ENCODE measurements at places on chromosomes 7 and 10.

DNA sequence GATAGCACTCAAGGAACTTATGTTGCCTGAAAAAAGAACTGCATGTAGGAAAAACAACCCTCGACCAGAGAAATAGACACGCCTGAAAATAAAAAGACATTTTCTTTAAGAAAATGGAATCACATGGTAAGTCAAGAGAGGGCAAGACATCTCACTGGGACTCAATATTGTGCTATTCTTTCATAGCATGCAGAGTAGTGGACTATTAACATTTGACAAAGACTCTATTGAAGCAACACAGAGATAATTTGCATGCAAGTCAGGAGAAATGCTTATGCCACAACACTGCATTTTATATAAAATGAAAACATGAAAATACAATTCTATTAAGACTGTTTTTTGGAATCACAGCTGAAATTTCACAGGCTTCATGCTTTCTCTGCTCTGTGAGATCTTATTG lies 77.9 kb upstream of the RHOBTB1 start:
- DNase-seq: no peak

GRCh38 chr7:66768865-66769832 lies 28.6 kb downstream of the RABGEF1 start:
- DNase-seq: no peak

DNA sequence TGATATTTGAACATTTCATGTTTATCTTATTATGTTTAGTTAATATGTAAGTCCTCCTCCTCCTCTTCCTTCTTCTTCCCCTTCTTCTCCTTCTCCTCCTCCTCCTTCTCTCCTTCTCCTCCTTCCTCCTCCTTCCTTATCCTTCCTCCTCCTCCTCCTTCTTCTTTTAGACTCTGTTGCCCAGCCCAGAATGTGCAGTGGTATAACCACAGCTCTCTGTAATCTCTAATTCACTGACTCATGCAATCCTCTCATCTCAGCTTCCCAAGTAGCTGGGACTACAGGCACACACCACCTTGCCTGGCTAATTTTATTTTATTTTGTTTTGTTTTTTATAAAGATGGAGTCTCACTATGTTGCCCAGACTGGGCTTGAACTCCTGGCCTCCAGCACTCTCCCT lies 83.4 kb upstream of the ODAD2 start:
- DNase-seq: no peak

- no peak for DNase-seq
Observed at GRCh38 chr10:33410096-33410859, 75.8 kb upstream of the NRP1 start.

DNA sequence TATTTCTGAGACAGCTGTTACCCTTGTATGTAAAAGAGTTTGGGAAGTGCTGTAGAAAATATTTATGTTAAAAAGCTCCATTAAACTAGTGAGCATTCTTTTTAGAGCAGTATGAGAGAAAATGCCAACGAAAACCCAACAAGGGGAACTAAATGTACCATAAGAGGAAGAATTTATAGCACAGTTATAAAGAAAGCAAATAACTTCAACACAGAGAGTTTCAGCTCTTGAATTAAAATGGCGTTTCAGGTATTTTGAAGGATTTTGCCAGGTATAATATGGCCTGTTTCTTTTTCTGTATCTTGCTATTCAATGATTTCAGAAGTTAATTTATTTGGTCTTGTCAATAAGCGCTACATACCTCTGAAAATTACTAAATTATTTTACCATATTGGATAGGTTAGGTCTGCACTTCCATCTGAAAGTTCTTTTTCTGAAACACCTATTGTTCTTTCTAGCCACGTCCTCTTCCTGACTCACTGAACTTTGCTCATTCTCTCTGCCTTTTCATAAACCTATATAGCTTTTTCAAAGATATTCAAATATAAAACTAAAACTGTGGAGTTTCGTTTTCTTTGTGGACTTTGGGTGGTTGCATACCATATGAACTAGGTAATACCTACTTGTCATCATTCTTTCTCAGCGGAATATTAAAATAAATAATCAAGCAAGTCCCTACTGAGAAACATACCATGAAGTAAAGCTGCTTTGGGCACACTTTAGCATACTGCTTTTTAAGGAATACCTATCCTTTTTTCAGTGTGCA lies 136.1 kb downstream of the SEMA3A start:
- DNase-seq: no peak

- DNase-seq: peak; percentile 35
Observed at GRCh38 chr7:22123139-22123538, 177.4 kb upstream of the CDCA7L start.

DNA sequence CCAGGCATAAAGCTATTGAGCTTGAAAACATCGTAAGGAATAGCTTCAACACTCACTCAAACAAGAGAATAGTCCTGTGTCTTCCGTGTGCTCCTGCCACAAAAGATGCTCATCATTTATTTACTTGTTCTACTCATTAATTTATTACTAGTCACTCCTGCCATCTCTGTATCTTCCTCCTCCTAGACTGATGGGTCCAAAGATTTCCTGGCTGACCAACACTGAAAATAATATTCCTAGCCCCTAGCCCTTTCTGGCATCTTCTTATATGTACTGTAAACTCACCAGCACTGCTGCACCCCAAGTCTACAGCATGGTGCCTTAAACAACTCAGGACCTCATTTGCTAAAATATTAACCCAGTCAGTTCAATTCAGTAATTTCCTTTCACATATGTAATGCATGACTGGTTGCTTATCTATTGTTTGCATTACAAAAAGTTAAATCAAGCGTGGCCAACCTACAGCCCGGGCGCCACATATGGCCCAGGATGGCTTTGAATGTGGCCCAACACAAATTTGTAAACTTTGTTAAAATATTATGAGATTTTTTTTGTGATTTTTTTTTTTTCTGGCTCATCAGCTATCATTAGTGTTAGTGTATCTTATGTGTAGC lies 86.7 kb upstream of the GSDME start:
- no peak for DNase-seq

- no peak for DNase-seq
Observed at GRCh38 chr10:121615836-121616235, 17.6 kb upstream of the FGFR2 start.

DNA sequence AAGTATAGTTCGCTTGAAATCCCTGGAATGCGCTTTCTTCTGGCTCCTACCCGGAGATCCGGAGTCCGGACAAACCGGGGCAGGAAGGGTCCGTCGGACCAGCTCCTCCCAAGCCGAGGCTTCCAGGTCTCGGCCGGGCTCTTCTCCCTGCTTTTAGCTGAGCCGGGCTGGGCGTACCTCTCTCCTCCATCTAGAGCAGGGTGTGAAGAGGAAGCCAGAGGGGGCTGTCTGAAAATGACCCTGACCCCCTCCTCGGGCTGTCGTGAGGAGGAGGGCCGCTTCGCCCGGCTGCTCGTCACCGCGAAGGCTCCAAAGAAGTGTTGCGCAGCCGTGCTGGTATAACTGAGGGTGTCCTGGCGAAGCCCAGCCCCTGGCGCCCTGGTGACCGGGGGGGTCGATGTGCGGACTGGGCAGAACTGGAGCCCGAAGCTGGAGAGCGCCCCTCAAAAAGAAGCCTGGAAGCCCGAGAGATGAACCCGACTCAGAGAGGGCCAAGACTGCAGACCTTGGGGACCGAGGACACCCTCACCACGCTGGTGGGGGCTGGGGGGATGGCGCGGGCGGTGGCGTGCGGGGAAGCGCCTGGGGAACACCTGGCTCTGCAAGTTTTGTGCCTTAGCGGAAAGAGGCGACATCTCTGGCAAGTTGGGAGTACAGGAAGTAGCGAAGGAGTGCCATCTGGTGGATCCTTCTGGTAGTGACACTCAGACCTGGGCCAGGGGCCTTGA lies 5.7 kb downstream of the KAZALD1 start:
- DNase-seq: peak; percentile 55

Data from K562 (cell line).